ENCODE measurements at places on chromosomes 16 and 17.
A peak's percentile ranks its signal among the peaks of the same experiment; 100 is the strongest.

GRCh38 chr17:75094871-75095399 lies 7.2 kb downstream of the SLC16A5 start:
- no peak for DNase-seq

DNA sequence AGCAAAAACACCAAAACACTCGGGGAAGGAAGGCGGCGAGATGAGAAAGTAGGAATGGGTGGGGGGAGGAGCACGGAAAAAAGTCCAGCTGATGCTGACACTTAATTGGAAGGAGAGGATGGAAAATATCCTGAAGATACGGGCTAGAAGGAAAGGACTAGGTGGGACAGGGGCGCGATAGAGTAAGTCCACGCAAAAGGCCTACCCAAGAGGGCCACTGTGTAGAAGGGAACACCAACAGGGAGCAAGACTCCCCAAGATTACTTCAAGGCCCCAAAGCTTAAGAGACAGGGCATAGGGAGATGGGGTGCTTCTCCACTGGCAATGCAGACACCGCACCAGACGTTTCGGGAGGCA lies 736 bp downstream of the APPBP2 start:
- DNase-seq: no peak

GRCh38 chr16:22890976-22891375 lies 77.0 kb downstream of the HS3ST2 start:
- DNase-seq: no peak

DNA sequence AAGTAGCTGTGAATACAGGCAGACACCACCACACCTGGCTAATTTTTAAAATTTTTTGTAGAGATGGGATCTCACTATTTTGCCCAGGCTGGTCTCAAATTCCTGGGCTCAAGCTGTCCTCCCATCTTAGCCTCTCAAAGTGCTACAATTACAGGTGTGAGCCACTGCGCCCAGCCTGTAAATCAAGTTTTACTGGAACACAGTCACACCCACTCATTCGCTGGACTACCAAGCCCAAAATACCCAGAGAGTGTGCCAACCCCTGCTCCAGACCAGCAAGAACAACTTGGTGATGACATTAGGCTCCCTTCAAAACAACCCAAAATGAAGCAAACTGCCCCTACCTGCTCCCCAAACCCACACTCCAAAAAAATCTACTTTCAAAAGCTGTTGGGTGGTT lies 36.0 kb downstream of the TVP23A start:
- no peak for DNase-seq

DNA sequence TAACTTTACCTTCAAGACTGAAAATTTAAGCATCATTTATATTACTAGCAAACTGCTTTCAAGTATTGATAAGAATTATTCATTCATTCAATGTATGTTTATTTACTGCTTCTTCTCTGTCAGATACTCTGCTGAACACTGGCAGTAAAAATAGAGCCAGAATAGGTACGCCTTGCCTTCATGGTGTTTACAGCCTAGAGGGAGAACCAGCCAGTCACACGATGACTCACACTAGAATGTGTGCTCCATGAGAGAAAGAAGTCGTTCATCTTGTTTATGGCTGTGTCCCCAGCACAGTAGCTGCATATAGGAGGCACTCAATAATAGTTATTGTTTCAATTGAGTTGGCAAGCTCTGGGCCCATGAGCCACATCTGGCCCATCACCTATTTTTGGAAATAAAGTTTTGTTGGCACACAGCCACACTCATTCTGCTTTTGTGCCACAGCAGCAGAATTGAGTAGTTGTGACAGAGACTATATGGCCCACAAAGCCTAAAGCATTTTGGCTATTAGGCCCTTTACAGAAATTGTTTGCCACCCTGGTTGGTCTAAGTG lies 84.2 kb downstream of the TMC6 start:
- DNase-seq: no peak

DNA sequence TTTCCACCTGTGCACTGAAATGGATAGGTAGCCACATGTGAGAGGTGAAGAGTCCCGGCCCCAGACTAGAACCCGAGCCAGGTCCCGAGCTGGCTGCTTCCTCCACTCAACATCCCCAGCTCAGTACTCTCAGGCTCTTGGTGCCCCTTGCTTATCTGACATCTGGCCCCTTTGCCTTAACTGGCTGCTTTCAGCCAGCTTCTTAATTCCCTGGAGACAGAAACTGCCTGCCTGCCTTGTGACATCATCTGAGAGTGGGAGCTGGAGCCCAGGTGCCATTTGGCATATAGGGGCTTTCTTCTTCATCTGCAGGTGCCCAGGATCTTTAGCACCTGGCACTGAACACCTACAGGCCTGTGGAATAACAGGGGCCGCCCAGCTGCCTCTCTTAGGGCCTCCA lies 8.9 kb downstream of the CHAD start:
- DNase-seq: no peak

DNA sequence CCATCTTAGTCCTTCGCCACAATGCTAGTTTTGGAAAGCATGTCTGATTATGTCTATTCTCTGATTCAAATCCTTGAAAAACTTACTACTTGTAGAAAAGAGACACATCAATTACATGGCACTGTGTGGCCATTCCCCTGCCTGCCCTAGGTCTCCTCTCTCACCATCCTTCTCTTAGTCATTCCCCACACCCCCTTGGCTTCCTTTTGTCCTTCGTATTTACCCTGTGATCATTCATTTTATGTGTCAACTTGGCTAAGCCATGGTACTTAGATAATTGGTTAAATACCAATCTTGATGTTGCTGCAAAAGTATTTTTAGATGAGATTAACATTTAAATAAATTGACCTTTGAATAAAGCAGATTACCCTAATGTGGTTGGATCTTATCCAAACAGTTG lies 122.9 kb upstream of the CDH11 start:
- DNase-seq: no peak

- no peak for DNase-seq
Measured at GRCh38 chr17:50687200-50688066, 20.3 kb downstream of the ANKRD40 start.

DNA sequence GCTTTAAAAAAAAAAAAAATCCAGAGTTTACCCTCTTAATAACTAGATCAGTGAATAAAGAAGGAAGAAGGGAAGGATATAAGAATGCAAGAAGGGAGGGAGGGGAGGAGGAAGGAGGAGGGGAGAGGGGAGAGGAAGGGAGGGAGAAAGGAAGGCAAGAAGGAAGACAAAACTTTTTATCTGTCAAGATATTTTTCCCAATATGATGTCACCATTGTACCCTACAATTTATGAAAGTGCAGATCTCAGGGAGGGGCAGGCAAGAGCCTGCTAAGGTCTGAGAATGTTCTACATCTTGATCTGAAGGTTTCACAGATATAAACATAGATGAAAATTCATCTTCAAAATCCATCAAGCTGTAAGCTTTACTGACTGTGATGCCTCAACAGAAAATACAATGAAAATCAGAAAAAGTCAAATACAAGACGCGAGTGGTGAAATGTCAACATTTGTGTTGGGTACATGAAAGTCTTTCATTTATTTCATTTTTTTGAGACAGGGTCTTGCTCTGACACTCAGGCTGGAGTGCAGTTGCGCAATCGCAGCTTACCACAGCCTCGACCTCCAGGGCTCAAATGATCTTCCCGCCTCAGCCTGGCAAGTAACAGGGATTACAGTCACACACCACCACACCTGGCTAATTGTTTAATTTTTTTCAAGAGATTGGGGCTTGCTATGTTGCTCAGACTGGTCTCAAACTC lies 57.1 kb upstream of the EMP2 start:
- no peak for DNase-seq

DNA sequence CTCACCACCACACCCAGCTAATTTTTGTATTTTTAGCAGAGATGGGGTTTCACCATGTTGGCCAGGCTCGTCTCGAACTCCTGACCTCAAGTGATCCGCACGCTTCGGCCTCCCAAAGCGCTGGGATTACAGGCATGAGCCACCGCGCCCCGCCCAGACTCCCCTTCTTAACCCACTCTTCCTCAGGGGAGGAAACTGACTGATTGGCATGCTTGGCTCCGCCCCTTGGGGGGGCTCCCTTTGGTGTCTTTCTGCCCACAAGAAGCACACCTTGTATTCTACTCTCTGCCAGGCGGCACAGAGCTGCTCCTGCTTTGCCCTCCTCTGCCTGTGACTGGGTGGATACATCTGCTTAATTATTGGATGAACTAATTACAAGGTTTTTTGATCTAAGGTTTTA lies 4.7 kb upstream of the ASGR2 start:
- no peak for DNase-seq

DNA sequence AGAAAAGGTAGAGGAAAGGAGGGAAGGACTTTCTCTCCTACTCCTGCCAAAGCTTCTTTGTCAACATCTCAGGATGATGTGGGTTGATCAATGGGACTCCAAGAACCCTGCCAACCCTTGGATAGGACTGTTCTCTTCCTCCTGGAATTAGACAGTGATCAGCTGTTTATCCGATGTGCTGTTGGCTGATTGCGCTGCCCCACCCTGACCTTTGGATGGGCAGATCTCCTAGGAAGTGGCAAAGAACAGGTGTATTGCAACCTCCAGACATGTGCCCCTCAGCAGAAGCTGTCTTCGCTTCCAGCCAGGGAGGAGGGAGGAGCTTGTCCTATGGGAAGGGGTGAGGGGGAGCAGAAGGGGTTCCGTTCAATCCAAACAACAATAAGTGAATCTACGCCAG lies 30.5 kb downstream of the SLC5A11 start:
- DNase-seq: no peak

GRCh38 chr16:67190448-67191399 lies 788 bp upstream of the EXOC3L1 start:
- DNase-seq: no peak

GRCh38 chr16:48526058-48526957 lies 83.7 kb downstream of the N4BP1 start:
- no peak for DNase-seq

GRCh38 chr17:82107341-82107860 lies 9.4 kb upstream of the FASN start:
- no peak for DNase-seq

- no peak for DNase-seq
Measured at GRCh38 chr17:43734376-43734775, 24.2 kb downstream of the SOST start.

DNA sequence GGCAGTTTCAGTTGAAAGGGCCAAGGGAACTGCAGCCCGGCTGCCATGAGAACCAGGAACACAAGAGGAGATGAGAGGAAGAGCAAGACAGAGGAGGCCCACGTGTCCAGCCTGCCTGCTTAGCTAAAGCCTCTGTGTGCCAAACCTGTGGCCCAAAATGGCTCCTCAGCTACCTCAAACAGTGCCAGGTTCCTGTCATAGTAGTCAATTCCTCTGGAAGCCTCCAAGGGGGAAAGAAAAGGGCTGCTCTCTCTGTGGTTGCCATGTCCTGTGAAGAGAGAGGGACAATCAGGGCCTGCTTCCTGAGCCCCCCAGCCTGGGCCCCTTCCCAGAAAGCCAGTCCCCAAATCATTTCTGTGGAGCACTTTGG lies 5.2 kb downstream of the SLC12A4 start:
- no peak for DNase-seq

GRCh38 chr17:29407856-29408255 lies 17.7 kb downstream of the TAOK1 start:
- DNase-seq: no peak

GRCh38 chr16:15618392-15618791 lies 24.6 kb downstream of the MARF1 start:
- DNase-seq: no peak

DNA sequence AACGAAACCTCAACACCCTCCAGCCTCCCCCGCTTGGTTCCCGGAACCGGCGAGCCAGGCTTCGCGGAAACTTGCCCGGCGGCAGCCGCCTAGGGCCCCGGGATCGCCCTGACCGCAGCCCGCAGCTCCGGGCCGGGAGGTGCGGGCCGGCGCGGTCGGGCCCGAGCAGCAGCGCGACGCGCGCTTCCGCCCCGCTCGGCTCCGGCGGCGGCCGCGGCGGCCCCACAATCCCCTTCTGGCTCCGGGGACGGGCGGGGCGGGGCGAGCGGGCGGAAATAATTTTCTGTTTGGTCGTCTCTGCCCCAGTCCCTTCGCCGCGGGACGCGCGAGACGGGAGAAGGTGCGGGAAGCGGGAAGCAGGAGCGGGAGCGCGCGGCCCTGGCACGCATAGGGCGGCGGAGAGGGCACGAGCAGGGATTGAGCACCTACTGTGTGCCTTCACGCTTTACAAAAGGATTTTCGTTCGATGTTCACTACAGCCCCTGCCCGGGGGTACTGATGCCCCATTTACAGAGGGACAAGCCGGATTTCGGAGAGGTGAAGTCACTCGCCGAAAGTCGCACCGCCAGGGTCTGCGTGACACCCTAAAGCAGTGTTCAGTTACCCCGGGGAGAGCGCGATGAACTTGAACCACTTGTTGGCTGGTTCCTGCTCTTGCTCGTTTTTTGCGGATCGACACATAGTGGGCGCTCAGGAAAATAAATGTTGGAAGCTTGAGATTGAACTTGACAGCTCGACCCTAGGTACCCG lies 2.7 kb upstream of the MLLT6 start:
- no peak for DNase-seq

GRCh38 chr17:14775731-14776492 lies 475.0 kb downstream of the HS3ST3B1 start:
- DNase-seq: no peak

- DNase-seq: no peak
Measured at GRCh38 chr16:71623597-71623996, 2.4 kb upstream of the MARVELD3 start.

DNA sequence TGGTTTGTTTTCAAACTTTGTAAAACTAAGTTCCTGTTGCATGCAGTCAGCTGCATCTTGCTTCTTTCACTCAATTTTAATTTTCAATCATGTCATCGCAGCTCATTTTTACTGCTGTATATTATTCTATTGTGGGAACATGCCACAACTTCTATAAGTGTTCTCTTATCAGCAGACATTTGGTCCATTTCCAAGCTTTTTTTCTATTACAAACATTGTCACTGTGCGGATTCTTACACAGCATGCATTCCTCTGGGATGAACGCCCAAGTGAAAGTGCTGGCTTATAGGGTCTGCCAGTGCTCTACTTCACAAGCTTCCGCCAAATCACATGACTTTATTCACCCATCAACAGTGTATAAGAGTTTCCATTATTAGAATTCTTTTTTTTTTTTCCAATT lies 22.7 kb downstream of the GINS3 start:
- no peak for DNase-seq

DNA sequence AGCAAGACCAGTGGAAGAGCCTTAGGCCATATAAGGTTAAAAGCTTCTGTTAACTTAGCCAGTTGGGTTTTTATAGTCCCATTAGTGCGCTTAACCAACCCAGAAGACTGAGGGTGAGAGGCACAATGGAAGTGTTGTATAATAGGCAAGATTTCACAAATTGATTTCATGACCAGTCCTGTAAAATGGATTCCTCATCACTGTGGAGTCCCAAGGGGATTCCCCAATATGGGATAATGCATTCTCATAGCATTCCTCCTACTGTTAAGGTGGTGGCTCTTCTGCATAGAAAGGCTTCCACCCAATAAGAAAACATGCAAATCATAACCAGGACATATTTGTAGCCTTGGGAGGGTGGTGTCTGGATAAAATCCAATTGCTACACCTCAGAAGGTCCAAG lies 22.1 kb upstream of the B4GALNT2 start:
- DNase-seq: no peak

- DNase-seq: peak; percentile 64
Measured at GRCh38 chr16:47037746-47038458, 64.4 kb upstream of the DNAJA2 start.

Measured in D721Med (cell line).